Foreskin fibroblast (primary cell): ENCODE measurements at places on chromosomes 1 and 21.

DNA sequence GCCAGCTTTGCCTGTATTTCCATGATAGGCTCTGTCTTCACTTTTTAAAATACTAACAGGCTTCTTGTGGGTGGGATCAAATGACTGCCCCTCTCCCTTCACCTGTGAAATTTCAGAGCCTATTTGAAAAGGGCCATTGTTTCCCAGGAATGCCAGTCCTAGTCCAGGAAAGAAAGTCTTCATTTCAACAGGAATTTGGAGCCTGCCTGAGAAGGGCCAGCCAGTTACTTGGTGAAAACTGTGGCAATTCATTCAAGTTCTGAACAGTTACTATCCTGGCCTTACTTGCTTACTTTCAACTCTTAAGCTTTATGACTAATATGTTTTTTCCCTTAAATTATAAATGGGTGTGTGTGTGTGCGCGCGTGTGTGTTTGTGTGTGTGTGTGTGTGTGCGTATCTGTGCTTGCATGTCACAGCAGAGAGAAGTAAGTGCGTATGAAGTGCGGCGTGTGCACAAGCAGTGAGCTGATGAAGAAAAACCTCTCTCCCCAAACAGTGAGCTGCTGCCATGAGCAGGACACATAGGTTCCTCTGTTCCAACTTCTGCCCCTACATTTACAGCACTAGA lies 67.5 kb upstream of the RNPC3 start:
- no peak for DNase-seq

DNA sequence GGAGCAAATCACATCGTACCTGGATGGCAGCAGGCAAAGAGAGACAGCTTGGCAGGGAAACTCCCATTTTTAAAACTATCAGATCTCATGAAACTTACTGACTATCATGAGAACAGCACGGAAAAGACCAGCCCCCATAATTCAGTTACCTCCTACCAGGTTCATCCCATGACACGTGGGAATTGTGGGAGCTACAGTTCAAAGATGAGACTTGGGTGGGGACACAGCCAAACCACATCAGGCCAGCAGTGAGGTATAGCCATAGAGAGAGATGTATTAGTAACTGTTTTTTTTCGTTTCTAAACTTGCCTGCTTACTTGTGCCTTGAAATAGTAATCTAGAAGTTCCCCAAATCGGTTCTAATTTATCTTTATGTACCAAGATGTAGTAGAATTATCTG lies 48.9 kb downstream of the AK4 start:
- no peak for DNase-seq

DNA sequence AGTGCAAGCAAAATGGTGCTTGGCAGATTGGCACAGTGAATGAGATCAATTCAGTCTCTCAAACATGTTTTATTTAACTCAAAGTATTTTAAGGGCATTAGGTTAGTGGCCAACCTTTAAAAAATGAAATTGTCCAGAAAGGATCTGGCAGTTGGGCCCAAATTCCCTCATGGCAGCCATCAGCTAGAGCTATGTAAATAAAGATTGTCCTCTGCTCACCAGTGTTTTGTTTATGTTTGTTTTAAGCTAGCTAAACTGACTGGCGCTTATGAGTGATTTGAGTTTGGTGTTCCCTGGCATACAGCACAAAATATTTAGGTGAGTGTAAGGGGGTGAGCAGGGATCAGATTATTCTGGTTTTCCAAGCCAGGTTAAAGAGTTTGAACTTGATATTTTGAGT lies 18.1 kb downstream of the HDAC1 start:
- no peak for DNase-seq

GRCh38 chr1:199272628-199273086 lies 633.8 kb downstream of the PTPRC start:
- DNase-seq = peak; percentile 95

GRCh38 chr1:247212012-247212411 lies 40.2 kb upstream of the ZNF124 start:
- DNase-seq = peak; percentile 19

GRCh38 chr1:118042501-118042900 lies 113.0 kb downstream of the WDR3 start:
- no peak for DNase-seq

- DNase-seq = no peak
These were observed 78.2 kb downstream of the SIM2 start for GRCh38 chr21:36776981-36777617.

DNA sequence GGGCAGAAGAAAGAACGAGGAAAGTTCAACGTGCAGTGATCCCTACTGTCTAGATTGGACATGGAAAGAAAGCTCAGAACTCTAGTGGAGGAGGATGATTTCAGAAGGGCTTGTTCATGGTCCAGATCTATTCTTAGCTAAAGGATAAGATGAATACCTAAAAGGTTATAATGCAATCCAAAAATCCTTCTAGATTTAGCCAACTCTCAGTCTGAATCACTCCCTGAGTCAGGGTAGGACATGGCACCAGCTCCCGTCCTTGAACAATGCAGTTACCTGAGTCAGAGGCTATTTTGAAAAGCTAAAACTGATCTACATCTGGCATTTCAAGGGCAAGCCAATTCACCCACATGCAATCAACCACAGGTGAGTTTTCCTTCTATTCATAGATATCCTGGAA lies 38.8 kb upstream of the HIVEP3 start:
- peak; percentile 67 for DNase-seq

DNA sequence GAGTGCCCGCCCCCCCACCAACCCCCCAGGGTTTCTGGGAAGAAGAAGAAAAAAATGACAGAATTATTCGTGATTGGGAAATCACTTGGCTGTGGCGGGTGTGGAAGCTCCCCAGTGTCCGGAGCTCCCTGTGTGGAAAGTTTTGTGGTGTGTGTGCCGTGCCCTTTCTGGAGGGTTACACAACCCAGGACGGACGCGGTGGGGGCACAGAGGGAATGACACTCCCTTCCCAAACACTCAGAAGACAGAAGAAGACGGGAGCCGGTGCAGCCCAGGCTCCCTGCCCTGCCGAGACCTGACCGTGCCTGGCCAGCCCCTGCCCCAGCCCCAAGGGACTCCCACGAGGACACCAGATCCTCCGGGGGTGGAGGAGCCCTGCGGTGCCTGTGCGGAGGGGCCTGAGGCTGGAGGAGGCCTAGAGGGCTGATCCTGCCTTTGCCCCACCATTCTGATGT lies 33.0 kb upstream of the ADARB1 start:
- peak; percentile 78 for DNase-seq

DNA sequence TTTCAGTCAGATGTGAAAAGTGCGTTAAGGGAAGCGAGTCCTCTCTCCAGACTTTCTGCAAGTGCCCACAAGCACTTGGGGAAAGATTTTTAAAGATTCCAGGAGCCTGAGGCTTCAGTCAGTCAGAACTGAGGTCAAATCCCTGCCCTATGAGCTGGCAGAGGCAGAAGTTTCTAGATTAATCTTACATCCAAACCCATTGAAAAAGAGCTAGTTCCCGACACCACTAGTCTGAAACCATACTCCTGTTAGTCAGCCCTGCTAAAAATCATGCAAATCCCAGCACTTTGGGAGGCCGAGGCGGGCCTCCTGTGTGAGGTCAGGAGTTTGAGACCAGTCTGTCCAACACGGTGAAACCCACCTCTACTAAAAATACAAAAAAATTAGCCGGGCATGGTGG lies 21.0 kb downstream of the RSPH1 start:
- DNase-seq = peak; percentile 16

- no peak for DNase-seq
These were observed 150.9 kb downstream of the PHTF1 start for GRCh38 chr1:113608399-113608798.

DNA sequence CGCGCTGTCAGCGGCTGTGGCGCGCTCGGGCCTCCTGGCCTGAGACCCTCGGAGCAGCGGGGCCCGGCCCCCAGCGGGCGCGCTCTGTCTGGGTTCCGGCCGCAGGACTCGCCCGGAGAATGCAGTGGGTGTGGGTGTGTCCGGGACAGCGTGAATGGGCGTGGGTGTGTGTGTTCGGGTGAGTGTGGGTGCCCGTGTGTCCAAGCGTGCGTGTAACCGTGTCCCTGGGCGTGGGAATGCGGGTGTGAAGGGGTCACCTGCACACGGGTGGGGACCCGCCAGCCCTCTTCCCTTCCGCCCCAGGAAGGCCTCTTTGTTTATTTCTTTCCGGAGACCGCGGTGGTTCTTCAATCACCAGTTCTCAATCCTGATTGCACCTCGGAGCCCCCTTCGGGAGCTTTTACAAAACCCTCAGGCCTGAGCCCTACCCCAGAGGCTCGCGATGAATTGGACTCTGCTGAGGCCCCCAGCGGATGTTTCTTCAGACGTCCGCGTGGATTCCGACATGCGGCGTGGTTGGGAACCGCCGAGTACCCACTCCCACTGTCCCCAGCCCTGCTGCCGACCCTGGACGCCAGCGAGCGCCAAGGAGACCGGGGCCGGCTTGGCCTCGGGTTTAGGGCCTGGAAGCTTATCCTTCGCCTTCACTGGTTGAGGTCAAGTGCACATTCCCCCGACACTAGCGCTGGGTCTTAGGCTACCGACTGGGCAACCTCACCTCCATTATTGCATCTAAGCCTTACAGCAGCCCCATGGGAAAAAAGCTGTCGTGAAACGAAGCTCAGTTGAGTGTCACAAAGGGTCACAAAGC lies 19.3 kb downstream of the SERTAD4 start:
- no peak for DNase-seq

GRCh38 chr1:159205225-159205624 lies 550 bp downstream of the ACKR1 start:
- DNase-seq = no peak

DNA sequence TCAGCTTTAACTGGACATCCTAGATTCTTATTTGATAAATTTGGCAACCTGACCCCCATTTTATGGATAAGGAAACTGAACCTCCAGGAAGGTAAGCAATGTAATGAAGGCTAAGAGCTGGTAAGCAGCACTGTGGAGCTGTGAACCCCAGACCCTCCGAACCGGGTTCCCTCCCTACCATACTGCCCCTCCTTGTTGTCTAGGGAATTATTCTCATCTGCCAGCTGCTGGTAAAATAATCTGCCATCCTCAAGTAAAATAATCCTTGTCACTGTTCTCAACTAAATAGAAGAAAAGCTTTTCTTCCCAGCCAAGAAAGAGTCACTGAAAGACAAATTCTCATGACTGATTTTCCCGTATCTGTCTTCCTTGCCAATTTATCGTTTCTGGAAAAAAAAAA lies 55.8 kb upstream of the PRDX6 start:
- DNase-seq = no peak

DNA sequence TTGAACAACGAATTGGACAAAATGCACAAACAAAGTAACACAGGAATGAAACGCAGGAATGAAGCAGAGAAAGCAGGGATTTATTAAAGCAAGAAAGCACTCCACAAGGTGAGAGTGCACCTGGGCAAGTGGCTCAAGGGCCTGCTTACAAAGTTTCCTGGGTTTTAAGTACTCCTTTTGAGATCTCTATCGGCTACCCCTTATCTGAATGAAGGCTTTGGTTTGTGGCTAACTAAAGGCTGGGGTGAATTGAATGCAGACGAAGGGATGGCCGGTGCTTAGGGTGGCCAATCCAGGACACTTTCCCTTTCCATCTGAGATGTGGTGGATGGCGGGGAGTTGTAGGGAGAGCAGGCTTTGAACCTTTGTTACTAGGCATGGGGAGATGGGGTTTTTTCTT lies 151.4 kb upstream of the KIAA0040 start:
- no peak for DNase-seq

DNA sequence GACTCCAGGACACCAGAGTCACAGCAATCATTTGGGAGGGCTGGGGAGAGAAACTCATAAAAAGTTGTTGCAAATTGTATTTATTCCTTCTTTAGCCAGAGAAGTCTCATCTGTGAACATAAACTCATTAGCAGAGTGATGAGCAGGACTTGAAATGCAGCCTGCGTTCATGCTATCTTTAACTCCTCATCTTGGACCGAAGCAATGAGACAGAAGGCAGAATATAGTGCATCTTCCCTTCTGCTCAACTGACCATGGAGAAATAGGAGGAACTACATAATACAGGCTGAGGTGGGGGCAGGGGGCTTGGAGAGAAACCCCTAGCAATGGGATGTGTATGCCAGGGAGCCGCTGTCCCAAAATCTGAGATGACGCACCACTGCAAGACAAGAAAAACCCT lies 121.8 kb upstream of the AJAP1 start:
- no peak for DNase-seq

- DNase-seq = peak; percentile 98
These were observed 7.1 kb downstream of the PHLDA3 start for GRCh38 chr1:201461645-201462441.

- DNase-seq = peak; percentile 42
These were observed 65.1 kb downstream of the DISC1 start for GRCh38 chr1:231691618-231692259.

DNA sequence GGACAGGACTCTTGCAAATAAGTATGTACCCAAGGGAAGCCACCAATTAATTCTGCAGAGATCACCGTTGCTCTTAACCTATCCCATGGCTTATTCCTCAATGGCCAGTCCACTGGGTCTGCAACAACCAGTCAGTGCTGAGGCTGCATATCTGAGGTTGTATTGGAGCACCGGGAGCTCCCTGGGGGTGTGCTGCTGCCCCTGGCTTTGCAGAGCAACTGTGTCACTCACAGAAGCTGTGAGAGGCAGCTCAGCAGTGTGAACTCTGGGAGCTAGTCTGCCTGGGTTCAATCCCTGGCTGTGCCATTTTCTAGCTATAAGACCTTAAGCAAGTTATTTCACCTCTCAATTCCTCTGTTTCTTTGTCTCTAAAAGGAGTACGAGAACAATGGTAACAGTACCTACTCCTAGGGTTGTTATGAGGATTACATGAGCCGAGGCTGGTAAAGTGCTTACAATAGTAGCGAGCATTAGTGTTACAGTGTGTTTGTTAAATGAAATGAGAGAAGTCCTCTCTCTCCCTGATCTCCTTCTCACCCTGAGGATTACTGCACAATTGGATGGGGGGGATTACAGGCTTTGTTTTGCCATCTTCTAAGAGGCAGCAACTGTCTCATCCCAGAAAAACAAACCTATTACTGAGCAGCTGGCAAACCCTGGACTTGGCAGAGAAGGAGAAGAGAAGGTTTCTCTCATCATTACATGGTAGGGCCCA lies 3.6 kb downstream of the RXRG start:
- DNase-seq = no peak

GRCh38 chr1:1419813-1420653 lies 1.0 kb downstream of the ANKRD65 start:
- peak; percentile 52 for DNase-seq

DNA sequence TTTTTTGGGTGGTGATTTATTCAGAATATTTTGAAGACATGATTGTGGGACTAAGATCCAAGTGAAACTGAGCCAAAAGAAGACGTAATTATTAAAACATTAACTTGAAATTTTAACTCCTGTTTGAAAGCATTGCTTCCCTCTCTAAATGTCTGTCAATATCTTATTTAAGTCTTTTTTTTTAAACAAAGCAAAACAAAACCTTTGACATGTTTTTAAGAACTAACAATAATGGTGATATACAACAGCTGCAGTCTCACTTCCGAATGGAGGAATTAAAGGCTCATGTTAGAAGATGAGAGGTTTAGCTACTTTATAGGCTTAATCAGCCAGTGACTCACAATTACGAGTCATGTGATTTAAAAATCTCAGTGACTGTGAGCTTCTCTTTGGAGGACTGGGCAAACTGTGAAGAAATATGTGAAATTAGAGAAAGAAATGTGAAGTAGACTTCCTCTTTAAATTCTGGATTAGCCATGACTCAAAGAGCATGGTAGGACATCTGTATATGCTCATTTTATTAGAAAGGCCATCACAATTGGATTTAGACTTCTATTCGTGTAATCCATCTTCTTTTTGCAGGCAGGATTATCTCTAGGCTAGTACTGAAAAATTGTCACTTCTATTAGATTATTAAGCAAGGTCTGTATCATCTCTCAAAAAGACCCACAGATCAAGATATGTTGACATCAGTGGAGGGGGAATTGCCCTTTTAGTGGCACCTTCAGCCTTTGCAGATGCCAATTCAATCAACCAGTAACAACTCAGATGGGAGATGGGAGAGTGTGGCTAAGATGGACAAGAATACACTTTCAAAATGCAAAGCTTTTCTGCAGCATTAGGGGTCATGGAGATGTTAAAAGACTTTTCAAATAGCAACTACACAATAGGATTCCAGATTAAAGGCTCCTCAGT lies 28.7 kb downstream of the KCNA3 start:
- peak; percentile 90 for DNase-seq
